ENCODE measurements at places on chromosomes 12 and 14. TPM values are rescaled to one million over a fixed set of nuclear protein-coding genes. Genes with fewer than 3 reads are reported as not detected.

The DPPA3 gene
- not detected for total RNA-seq

The PLXNC1 gene
- 1.1 TPM for total RNA-seq

The OR6C70 gene
- not detected for total RNA-seq

- no peak for DNase-seq
These were observed 140.5 kb downstream of the PRKCH start for GRCh38 chr14:61461808-61462275.

- DNase-seq = no peak
These were observed 553.7 kb upstream of the LMO3 start for GRCh38 chr12:17159506-17160300.

The TTC8 gene
- total RNA-seq = 9.0 TPM

The HNF1A gene
- 23.8 TPM for total RNA-seq

GRCh38 chr14:77623201-77623600 lies 6.8 kb upstream of the SPTLC2 start:
- DNase-seq = no peak

GRCh38 chr12:53735556-53735955 lies 8.3 kb upstream of the CALCOCO1 start:
- peak; percentile 72 for DNase-seq

The PPP2R3C gene
- total RNA-seq = 6.1 TPM

The RNF212B gene
- not detected for total RNA-seq

GRCh38 chr12:88299567-88300101 lies 157.5 kb downstream of the TMTC3 start:
- DNase-seq = no peak

The LRP6 gene
- total RNA-seq = 36.3 TPM

- no peak for DNase-seq
These were observed 10.1 kb upstream of the RAB35 start for GRCh38 chr12:120126635-120127005.

DNA sequence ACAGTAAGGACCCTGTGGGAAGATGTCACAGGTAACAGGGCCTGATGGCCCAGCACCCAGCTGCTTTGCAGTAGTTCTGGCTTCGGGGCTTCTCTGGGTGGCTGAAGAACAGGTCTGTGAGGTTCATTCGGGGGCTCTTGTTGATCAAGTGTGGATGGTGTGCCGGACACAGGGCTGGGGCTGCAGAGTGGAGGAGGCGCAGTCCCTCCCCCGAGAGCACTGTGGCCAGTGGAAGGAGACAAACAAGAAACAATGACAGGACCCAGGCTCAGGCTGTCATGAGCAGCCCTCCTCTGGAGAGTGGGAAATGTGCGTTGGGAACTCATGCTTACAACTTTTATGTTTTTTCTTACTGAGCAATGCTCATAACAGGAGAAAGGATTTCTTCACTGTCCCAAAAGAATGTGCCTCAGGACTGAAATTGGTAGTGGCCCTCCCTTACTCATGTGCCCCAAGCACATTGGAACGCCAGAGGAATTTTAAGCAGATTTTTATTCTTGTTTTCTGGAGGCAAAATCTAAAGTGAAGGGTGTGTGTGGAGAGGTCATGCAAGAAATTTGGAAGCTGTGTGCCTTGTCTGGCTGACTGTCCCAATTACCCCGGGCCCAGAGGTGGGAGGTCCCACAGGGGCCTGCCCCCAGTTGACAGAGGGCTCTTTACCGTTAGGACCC lies 233.8 kb downstream of the CACNA1C start:
- DNase-seq = peak; percentile 33

The A2M gene
- total RNA-seq = 915 TPM

The C12orf50 gene
- 0.05 TPM for total RNA-seq

DNA sequence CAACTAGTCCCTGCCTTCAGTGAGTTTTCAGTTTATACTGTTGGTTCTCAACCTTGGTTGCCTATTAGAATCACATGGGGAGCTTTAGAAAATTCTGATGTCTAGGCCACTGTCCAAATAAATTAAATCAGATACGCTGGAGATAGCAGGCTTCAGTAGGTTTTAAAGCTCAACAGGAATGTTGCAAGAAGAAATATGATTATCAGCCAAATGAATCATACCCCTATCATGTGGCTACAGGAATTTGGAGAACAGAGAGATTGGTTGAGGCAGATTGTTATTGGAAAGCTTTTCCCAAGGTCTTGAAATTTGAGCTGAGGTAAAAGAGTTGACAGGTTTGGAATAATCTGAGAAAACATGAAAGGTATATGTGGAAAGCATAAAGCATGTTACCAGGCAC lies 125.3 kb downstream of the WIF1 start:
- DNase-seq = no peak

- DNase-seq = no peak
These were observed 180.5 kb downstream of the PRKCH start for GRCh38 chr14:61501714-61502458.

DNA sequence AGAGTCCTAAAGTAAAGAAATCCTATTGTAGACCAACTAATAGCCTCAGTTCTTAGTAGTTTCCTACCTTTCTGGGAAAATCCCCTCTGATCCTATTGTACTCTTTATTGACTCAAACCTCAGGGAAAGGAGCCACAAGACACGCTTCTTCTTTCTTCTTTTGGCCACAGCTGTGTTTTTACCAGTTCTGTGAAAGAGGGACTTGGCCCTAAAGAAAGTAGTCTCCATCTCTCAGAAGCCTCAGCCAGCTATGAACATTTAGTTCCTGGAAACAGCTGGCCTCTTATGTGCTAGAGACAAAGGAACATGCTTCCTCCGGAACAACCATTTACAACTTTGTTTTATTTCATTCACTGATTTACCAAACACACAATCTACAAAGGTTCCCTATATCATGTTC lies 66.1 kb upstream of the ARID2 start:
- no peak for DNase-seq

DNA sequence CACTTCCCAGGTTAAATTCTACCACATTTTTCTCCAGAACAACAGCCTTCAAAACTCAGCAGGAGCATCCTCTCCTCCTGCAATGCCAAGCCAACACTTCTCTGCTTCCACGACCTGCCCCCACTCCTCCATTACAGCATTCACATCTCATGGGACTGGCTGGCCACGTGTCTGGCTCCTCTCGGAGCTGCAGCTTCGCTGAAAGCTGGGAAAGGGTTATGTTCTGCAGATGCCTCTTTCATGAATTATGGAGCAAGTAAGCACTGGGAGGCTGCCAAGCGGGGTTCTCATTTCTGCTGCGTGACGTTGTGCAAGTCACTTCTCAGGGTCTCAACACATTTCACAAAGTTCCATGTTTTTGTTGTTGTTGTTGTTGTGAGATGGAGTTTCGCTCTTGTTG lies 142.2 kb upstream of the RFLNA start:
- DNase-seq = no peak

The INSM2 gene
- total RNA-seq = not detected

DNA sequence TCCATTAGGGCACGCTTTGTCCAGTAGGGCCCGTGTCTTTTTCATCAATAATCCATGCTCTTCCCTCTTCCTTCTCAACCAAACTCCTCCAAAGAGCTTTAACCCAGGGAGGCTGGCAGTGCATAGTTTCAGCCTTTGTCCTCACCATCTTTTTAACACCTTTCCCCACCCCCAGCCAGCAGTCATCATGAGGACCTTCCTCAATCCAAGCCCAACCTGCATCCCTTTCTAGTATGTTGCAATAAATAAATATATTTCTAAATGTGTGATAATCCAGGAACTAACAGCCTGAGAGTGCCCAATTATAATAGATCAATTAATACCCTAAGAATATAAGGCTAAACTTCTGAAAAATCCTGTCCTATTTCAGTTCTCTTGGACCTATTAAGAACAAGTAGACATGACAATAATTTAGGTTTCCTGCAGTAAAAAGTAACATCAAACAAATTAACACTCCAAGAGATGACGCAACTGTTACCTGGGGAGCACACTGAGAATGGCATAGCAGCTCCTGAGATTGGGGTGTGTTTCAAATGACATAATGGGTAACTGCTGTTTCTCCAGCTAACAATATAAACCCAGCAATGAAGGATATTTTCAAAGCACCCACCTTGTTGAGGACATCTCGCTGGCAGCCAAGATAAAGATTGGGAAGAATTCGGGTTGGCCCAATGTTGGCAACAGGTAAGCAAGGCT lies 62.6 kb downstream of the DUSP16 start:
- no peak for DNase-seq

GRCh38 chr14:75934998-75935628 lies 46.7 kb downstream of the TGFB3 start:
- no peak for DNase-seq

- DNase-seq = no peak
These were observed 5.2 kb downstream of the MPHOSPH9 start for GRCh38 chr12:123227581-123228258.

The CLEC9A gene
- total RNA-seq = not detected

The CIDEB gene
- 216 TPM for total RNA-seq

The UBR7 gene
- 8.8 TPM for total RNA-seq

The CACNA1C gene
- total RNA-seq = 0.83 TPM

- no peak for DNase-seq
These were observed 284.7 kb upstream of the FKBP4 start for GRCh38 chr12:2510045-2510444.

- peak; percentile 97 for DNase-seq
These were observed 26.4 kb upstream of the GPR132 start for GRCh38 chr14:105091517-105092170.

DNA sequence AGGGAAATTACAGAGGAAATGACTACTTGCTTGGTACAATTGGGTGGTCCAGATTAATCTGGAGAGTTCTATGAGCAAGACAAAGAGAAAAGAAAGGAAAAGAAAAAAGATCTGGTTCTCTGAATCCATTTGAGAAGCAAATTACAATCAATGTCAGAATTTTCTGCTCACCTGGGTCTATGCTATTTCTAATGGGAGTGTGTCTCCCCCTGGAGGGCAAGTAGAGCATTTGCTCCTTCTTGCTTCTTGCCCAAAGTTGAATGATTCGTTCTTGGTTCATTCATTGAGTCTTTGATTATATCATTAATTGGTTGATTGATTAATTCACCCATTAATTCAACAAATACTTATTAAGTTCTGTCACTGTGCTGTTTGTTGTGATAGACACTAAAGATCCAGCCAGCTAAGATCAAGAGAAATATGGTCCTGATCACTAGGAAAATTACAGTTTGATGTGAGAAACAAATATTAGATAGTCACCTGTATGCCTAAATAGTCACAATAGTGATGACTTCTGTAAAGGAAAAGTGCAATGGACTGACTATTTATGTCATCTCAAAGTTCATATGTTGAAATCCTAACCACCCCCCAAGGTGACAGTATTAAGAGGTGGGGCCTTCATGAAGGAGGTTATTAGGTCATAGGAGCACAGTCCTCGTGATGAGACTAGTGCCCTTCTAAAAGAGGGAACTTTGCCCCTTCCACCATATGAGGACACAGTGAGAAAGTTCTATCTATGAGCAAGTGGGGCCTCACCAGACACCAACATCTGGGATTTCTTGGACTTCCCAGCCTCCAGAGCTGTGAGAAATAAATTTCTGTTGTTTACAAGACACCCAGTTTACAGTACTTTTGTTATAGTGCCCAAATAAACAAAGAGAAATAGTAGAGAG lies 8.0 kb upstream of the ASB8 start:
- DNase-seq = no peak

- DNase-seq = no peak
These were observed 45.4 kb upstream of the CCND2 start for GRCh38 chr12:4228122-4228580.

The C1QL4 gene
- total RNA-seq = not detected

GRCh38 chr12:68034567-68034966 lies 45.3 kb downstream of the IFNG-AS1 start:
- DNase-seq = no peak

DNA sequence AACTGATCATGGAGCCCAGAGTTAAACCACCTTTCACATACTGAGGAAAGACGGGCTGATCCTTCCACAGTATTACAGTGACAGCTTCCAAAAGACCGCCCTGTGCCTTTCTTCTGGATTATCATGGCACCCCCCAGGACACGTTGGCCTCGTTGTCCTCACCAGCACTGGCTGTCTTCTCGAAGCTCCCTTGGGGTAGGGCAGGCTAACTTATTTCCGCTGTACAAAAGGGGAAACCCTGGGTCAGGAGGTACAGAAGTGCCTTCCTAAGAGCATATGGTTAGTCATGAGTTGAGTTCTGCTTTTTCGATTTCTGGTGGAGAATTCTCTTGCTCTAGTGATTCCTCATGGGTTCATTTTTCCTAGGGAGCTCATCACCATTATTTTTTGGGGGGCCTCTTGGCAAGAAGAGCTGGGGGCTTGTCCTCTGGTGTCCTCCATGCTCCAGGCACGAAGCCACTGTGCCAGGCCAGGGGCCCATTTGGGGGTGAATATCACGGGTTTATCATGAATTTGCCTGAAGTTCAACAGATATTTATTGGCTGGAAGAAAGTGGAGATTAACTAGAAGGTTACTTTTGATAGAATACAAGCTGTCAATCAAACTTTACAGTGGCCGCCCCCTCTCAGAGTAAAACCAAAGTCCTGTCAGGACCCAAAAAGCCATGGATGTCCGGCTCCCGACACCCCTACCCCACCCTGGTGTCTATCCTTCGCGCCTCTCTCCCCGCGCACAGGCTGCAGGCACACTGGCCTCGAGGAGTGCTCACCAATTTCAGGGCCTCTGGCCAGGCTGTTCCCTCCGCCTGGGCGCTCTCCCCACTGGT lies 8.8 kb upstream of the TRAF3 start:
- DNase-seq = no peak
